Endothelial cell of coronary artery (primary cell): ENCODE measurements at places on chromosomes 2 and 18. TPM values are rescaled to one million over a fixed set of nuclear protein-coding genes. Genes with fewer than 3 reads are reported as not detected.

The TMEM163 gene
- total RNA-seq, result 2.3 and 6.6 TPM in 2 replicates

The ARHGAP28 gene
- 0.28 and 8.3 TPM in 2 replicates for total RNA-seq

The SRD5A2 gene
- not detected in 2 replicates for total RNA-seq

The ABCB6 gene
- 29.8 and 51.1 TPM in 2 replicates for total RNA-seq

The B4GALT6 gene
- 4.8 and 9.3 TPM in 2 replicates for total RNA-seq

The COL3A1 gene
- total RNA-seq, result 0.99 and 245 TPM in 2 replicates

The IL18R1 gene
- total RNA-seq, result 2.5 and 3.7 TPM in 2 replicates

The SERPINB4 gene
- not detected in 2 replicates for total RNA-seq

The FER1L5 gene
- total RNA-seq, result under 0.01 and 0.09 TPM in 2 replicates

The COLEC12 gene
- total RNA-seq, result 0.94 and 16.5 TPM in 2 replicates

The STARD6 gene
- not detected in 2 replicates for total RNA-seq

The FSIP2 gene
- 0.27 and 0.38 TPM in 2 replicates for total RNA-seq
